ENCODE measurements at places on chromosomes 5 and 9. TPM values are rescaled to one million over a fixed set of nuclear protein-coding genes. Genes with fewer than 3 reads are reported as not detected.

The COL15A1 gene
- 6.7 TPM for total RNA-seq

The LURAP1L gene
- 20.2 TPM for total RNA-seq

The ADAMTSL2 gene
- 4.2 TPM for total RNA-seq

The PDE6A gene
- not detected for total RNA-seq

The PAEP gene
- not detected for total RNA-seq

The SLC38A9 gene
- total RNA-seq: 43.8 TPM

The SPZ1 gene
- total RNA-seq: not detected

The SLC4A9 gene
- not detected for total RNA-seq

The FOXD4L4 gene
- total RNA-seq: 0.52 TPM

The IRGM gene
- not detected for total RNA-seq

The COL27A1 gene
- total RNA-seq: 58.0 TPM

The OTP gene
- not detected for total RNA-seq

The IFNB1 gene
- not detected for total RNA-seq

The F2RL2 gene
- 0.78 TPM for total RNA-seq

The RBM22 gene
- 22.8 TPM for total RNA-seq

The FBP1 gene
- total RNA-seq: 28.5 TPM

- DNase-seq: peak; percentile 35
Observed at GRCh38 chr5:158461240-158461854, 602.4 kb upstream of the CLINT1 start.

- DNase-seq: no peak
Observed at GRCh38 chr5:35668794-35669193, 51.1 kb downstream of the SPEF2 start.

DNA sequence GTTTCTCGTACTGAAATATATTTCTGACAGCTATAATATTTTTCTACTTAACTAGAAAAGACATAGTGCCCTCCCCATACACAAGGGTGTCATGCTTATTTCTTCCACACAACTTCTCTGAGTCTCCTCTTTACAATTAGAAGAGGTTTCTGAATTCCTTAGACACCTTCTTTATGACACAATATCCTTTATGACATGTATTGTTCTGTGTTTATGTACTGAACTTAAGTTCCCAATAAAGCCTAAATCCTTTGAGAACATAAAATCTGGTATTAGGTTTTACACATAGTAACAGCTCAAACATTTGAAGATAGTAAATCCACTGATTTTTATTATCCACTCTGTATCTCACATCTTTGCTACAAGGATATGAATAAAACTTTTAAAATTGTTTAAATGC is 32.5 kb downstream of the GRAMD2B start:
- DNase-seq: no peak

- no peak for DNase-seq
Observed at GRCh38 chr9:117800389-117800788, 96.2 kb downstream of the TLR4 start.

- DNase-seq: no peak
Observed at GRCh38 chr9:94699715-94700373, 26.7 kb upstream of the AOPEP start.

DNA sequence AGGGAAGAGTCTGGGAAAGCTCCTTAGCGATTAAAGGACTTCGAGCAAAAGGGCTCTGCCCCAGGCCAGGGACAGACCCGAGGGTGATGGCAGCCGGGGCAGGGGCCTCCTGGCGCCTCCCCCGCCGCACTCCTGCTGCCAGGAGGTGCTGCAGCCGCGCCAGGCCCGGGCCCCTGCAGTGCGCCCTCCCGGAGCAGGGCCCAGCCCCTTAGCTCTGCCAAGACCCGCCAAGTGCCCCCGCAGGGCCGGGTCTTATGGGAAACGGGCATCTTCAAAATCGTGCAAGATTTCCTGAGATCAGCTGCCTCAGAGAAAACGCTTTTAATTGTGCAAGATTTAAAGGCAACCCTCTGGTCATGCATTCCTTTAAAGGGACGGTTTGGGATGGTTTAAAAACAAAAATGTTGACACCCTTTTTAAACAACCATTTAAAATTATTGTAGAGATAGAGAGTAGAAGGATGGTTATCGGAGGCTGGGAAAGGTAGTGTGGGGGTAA is 52.4 kb downstream of the CDC14B start:
- DNase-seq: no peak

GRCh38 chr9:16834817-16835216 is 35.7 kb downstream of the BNC2 start:
- no peak for DNase-seq

DNA sequence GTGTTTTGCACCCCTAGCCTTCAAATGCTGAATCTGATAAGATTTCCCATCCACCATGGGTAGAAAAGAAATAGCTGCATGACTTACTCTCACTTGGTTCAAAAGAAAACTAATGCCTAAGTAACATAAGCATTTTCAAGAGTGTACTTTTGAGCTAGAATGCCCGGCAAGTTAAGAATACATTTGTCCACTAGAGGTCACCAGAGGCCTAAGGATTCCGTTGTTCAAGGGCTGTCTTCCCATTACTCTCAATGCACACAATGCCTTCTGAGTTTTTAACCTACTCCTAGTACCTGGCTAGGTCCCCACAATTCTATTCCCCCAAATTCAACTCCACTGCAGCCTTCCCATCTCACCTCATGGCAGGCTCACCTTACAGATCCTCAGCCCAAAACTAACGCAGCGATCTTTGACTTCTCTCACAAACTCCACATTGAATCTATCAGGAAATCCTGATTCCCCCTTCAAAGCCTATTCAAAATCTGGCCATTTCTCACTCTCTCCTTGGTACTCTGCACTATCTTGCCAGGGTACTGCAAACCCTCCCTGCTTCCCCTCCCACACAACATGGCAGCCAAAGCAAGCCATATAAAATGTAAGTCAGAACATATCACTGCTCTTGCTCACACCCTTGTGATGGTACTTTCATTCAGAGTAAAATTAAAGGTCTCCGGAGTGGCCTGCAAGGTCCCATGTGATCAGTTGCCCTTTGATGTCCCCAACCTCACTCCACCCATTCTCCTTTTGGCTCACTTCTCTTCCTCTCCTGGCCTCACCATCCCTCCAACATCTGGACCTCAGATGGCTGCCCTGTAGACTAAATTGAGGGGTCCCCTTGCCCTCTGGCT is 13.4 kb downstream of the OXCT1 start:
- DNase-seq: peak; percentile 40

DNA sequence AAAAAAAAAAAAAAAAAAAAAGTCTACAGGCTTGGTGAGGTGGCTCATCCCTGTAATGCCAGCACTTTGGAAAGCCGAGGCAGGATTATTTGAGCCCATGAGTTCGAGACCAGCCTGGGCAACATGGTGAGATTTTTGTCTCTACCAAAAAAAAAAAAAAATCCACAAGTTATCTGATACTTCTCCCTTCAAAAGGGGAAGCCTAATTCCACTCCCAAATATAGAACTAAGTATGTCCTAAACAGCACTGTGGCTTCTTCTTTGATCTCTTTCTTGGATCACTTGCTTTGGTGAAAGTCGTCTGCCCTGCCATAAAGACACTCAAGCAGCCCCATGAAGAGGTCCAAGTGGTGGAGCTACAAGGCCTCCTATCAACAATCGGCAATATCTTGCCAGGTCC is 18.8 kb upstream of the STING1 start:
- no peak for DNase-seq

- DNase-seq: peak; percentile 87
Observed at GRCh38 chr9:96686638-96687335, 31.7 kb upstream of the PRXL2C start.

- no peak for DNase-seq
Observed at GRCh38 chr9:106111039-106111730, 416.8 kb downstream of the TMEM38B start.

DNA sequence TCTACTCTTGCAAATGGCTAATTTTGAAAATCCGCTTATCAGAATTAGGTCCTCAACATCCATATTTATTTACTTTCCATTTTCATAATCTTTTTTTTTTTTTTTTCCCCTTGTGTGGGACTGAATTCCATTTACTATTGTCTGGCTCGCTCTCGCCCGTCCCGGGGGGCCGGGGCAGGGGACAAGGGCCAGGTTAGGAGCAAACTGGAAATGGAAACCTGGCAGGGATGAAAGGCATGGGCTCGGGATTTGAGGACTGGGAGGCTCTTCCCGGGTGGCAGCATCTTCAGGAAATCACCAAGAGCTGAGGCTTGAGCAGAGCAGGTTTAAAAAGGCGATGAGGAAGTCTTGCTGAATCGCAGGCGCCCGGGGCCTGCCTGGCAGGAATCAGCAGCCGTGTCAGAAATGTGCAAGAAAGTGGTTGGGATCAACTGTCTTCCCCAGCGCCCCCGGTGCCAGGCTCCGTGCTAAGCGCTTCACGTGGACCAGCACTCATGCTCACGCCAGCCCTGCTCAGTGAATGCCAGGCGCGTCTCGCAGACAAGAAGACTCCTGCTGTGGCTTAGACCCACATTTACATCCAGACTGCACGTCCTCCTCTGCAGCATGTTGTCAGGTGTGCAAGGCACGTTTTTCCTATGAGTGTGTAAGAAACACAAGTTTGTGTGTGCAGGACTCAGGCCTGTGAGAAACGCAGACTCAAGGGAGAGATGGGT is 66.3 kb upstream of the UNC5A start:
- DNase-seq: no peak

DNA sequence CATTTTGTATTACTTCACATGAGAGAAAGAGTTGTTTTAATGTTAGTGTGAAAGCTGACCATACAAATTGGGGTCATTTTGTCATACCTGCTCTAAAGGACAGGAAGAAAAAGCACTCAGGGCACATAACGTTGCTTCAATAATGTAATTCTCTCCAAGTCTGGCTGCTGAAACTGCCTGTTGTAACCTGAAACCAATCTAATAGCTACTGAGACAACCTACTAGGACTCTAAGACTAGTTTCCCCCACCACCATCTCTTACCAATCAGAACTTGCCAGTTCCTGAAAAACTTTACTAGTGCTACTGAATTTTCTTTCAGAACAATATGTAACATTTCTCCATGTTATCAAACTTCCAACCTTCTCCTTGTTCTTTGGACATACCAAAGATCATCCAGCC is 374.7 kb downstream of the PTPRD start:
- DNase-seq: no peak

DNA sequence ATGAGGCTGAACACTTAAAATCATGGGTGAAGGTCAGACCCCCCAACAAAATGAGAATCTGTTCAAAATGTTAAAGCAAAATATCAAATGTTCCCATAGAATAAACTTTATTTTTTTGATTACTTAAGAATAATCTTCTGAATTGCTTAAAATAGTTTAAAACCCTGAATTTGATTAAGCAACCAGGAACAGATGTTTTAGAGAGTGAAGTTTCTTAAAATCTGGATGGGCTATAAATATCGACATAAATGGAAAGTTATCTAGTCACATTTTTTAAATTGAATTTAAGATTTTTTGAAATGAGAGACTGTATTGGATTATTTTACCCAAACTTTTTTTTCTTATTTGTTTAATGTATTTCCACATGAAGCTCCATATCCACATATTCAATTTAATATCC is 98.5 kb downstream of the ADAMTS12 start:
- DNase-seq: no peak

DNA sequence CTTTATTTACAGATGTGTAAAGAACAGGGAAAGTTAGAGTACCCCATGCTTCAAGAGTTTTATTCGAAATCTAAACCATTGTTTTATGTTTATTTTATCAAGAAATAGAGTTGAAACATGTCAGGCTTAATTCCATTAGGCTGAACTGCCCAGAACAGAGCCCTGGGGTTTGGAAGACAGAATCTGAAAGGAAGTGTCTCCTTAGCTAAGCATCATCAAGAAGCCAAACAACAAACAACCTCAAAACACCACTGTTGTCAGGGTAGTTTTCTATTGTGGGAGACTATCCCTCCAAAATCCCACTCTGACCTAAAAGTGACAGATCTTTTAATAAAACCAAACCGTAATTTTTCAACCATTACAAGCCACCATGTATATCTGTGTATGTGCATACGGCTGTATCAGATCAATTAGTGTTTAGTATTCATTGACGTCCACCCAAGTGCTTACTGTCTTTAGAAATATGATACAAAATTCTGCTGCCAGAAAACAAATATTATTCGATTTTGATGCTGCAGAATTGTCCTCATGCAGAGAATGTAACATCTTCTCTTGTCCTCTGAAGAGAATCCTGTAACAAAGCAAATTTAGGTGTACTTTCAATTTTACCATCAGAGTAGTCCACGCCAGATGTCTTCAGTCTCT is 271.9 kb upstream of the TMEM161B start:
- no peak for DNase-seq

DNA sequence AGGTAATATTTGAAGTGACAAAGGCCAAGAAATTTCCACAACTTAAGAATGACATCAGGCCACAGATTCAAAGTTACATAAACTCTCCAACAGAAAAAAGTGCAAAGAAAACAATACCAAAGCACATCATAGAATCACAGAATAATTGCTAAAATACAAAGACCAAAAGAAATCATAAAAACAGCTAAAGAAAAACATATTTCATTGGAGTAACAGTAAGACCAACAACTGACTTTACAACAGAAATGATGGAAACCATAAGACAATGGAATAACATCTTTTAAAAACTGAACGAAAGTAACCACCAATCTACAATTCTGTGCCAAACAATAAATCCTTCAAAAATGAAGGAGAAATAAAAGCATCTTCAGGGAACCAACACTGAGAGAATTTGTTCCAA is 38.3 kb downstream of the ZDHHC21 start:
- DNase-seq: no peak

DNA sequence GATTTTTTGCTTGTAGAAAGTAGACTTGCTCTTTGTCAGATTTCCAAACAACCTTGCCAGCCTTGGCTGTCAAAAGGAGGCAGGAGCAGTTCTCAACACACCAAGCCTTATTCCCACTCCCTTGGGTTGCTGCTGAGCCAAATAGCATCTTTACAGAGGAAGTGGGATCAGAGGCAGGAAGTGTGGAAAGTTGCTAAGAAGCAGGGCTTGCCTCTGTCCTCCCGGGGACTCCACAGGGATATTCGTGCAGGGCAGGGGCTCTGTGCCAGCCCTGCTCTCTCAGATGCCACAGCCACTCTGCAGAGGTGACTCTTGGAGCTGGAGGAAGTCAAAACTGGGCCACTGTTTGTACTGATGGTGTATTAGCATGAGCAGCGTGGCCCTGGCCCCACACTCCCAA is 24.3 kb downstream of the PTPDC1 start:
- no peak for DNase-seq

DNA sequence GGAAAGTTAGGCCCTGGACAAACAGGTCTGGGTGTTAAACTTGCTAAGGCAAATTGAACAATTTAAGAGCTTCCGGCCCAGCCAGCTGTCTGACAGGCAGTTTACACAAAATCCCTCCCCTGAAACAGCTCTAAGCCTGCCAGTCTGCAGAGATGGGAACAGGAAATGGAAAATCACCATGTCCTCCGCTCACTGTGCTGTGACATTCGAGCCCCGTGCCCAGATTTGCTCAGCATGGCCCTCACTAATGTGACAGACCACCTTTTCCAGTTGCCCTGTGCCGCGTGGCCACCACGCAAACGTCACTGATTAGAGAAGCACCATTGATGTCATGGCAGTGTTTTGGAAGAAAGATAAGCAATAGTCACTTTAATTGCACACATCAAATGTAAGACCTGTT is 41.0 kb downstream of the CCNJL start:
- no peak for DNase-seq

- DNase-seq: no peak
Observed at GRCh38 chr5:121949885-121950284, 11.9 kb upstream of the SRFBP1 start.
